ENCODE measurements at places on chromosomes 1 and 21.

DNA sequence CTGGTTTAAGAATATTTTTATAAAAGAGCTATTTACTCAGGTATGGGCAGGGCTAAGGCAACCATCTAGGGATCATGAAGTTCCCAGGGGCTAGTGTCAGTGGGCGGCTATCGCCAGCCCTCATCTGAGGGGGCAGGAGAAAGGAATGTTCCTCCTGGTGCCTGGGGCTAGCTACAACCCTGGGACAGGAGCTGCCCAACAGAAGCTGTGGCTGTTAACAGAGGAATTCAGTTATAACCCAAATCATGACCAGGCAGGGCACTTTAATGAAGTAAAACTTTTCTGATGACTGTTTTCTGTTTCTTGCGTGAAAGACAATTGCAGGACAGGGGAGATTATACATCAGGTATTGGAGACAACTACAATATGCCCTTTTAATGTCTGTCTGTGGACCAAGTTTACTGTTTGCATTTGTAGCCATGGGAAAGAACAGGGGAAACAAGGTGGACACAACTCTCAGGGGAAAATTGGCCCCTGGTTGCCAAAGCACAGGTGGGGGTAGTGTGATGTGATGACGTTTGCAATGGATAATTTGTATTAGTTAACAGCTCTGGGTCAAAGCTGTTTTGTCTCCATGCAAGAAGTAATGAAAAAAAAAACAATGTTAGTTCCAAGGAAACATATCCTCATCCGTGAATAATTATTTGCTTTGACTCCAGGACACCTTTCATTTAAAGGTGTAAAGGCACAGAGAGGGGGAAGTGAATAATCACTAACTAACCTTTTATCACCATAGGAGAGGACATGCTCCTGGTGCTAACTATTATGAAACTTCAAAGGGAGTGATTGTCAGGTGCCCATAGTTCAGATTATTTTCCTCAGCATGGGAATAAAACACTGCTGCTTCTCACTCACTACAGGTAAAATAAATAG lies 105.2 kb downstream of the TSEN15 start:
- DNase-seq: no peak

GRCh38 chr1:175717610-175718540 lies 25.5 kb downstream of the TNR start:
- DNase-seq: no peak

GRCh38 chr1:47436979-47437446 lies 831 bp upstream of the FOXD2 start:
- DNase-seq: no peak

- DNase-seq: no peak
These were observed 1.9 kb downstream of the PABPC4 start for GRCh38 chr1:39574646-39575045.

GRCh38 chr1:44316231-44316759 lies 38.8 kb downstream of the ERI3 start:
- DNase-seq: no peak

DNA sequence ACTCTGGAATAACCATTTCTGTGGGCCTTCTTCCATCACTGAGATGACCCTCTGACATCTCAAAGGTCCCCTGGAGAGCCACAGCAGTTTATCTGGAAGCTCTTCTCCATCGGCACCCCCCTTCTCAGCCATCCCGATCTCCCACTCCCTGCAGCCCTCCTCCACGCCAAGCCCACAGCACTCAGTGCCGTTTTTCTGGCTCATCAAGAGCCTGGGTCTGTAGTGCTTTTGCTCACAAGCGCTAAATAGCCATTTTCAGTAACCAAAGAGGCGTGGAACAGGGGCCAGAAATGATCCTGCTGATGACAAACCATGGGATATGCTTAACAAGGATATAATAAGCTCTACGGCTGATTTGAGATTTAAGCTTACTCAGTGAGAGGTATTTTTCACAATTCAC lies 17.6 kb downstream of the SEC16B start:
- no peak for DNase-seq

DNA sequence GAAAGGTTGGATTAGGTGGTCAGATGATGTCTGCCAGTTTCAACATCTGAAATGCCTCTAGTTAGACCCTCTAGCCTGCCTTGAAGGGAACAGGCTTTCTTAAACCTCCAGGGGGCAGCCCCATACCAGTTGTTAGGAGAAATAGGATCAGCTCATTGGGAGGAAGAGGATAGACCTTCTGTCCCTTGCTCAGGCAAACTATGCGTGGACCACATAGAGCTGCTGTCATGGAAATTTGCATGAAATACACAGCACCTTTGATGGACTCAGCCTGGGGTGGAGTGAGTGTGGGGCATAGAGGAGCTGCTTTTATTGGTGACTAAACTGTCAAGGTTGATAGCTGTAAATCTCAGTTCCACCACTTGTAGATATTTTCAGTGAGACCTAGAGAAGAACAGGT lies 38.4 kb upstream of the SPAG17 start:
- no peak for DNase-seq

GRCh38 chr1:76723949-76724348 lies 143.3 kb upstream of the ST6GALNAC5 start:
- no peak for DNase-seq

- no peak for DNase-seq
These were observed 944.5 kb downstream of the KCNT2 start for GRCh38 chr1:195663549-195664280.

DNA sequence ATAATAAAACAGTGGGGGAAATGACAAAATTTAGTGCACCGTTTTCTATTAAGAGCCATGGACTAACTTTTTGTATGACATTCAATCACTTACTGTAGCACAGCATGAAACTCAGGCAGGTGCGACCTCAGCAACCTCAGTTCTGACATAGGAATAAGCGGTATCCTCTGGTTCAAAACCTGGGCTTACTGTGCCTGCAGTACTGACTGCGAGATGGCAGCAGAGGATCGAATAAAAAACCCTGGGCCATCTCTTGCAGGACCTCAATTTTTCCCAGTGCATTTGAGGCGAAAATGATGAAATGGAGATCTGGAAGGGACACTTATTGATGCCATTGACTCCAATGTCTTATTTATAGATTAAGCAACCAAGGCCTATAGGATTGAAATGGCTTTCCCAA lies 214.7 kb downstream of the ADGRL2 start:
- DNase-seq: no peak

- DNase-seq: no peak
These were observed 5.8 kb downstream of the OR14I1 start for GRCh38 chr1:248696774-248697173.

GRCh38 chr1:45348020-45348419 lies 7.8 kb upstream of the MUTYH start:
- DNase-seq: no peak

DNA sequence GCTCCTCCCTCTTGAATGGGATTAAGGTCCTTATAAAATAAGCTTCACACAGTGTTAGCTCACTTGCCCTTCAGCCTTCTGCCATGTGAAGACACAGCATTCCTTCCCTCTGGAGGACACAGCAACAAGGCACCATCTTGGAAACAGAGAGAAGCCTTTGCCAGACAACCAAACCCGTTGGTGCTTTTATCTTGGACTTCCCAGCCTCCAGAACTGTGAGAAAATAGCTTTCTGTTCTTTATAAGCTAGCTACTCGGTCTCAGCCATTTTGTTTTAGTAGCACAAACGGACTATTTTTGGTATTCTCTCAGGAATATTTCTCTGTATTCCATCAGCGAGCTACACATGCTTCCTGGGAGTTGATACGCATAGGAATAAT lies 58.6 kb upstream of the IRF2BP2 start:
- DNase-seq: no peak

DNA sequence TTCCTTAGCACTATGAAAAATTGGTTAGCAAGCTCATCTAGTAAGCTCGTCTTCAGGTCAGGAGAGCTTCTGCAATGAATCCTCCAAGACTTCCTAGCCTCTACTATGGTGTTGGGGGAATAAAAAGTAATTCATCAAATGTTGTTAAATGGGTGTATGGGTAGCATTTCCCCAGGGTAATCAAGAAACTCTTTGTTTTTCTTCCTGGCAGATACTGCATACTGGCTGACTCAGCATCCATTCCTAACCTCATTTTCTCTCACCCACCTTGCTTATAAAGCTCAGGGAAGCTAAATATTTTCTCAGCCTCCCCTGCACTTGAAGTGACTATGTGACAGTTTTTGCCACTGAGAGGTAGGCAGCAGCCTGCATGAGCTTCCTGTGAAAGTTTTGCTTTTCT lies 83.4 kb downstream of the MAB21L3 start:
- no peak for DNase-seq

- DNase-seq: no peak
These were observed 35.8 kb upstream of the TRIM67 start for GRCh38 chr1:231125972-231126580.

GRCh38 chr1:234479310-234479559 lies 256 bp upstream of the TARBP1 start:
- DNase-seq: no peak

DNA sequence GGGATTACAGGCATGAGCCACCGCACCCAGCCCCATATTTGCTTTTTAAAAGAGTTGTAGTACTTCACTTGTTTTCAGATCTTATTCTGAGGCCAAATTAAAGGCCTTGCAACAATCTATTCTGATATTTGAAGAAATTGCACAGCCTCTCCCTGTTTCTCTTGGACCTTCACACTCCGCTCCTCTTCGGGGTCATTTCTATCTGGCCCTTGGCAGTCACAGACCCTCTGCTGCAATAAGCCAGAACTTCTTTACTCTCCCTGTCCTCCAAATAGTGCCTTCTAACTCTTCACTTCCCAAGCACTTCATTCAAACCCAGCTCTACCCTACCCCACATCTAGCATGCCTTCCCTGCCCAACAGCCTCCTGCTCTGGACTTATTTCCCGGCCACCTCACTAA lies 110.7 kb downstream of the LAMC2 start:
- no peak for DNase-seq

GRCh38 chr1:201364808-201365105 lies 12.7 kb downstream of the TNNT2 start:
- no peak for DNase-seq

DNA sequence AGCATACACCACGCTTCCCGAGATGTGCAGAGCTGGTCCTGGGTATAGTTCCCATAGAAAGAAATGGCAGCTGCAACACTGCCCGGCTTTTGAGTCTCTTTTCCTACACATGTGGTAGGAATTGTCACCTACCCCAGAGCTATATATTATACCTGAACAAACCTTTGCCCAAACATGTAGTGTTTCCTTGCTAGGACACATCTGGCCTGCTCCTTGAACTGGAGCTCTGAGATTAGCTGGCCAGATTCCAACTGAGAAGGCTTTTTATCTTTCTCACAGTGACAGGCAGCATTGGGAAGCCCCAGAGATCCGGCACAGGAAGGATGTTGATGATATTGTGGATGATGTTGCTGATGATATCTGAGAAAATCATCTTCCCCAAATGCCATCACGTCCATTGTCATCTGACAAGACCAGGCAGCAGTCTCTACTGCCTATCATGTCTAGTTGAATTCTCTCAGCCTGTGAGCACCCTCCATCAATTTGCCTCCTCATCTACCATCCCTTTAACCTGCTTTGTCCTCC lies 115.0 kb upstream of the SMYD2 start:
- DNase-seq: no peak

DNA sequence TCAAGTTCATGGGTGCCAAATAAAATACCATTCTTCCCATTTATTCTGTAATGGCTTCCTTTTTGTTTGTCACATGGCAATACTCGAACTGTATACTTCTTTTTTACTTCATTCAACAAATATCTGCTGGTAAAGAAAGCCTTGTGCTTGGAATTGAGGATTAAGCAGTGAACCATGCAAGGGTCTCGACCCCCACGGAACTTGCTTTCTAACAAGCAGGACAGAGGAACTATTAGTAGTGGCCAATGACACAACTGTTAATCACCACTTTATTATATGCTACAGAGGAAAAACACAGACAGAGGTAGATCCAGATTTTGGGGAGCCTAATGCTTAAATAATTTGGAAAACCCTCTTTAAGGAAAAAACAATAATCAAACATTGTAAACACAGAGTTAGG lies 542.2 kb downstream of the DPYD start:
- DNase-seq: no peak

GRCh38 chr1:219088778-219089557 lies 84.7 kb upstream of the LYPLAL1 start:
- no peak for DNase-seq

GRCh38 chr1:228802386-228803220 lies 67.3 kb downstream of the RHOU start:
- DNase-seq: no peak

DNA sequence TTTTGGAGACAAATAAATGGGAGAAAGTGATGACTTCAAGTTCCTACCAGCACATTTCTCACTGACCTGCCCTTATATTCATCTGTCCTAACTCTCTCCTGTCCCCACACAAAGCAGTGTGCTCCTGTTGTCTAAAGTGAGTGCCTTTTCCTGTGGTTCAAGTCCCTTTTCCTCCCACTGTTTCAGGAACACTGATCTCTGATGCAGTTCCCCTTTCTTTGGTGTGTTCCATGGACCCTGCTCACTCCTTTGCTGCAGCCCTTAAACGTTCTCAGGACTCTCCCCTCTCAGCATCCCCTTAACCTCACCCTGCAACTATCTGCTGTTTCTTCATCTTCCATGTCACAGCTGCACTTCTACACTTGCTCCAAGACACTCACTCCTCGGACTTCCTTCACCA lies 195.8 kb upstream of the ETV3 start:
- no peak for DNase-seq

GRCh38 chr1:220339581-220339980 lies 67.3 kb upstream of the RAB3GAP2 start:
- DNase-seq: no peak

DNA sequence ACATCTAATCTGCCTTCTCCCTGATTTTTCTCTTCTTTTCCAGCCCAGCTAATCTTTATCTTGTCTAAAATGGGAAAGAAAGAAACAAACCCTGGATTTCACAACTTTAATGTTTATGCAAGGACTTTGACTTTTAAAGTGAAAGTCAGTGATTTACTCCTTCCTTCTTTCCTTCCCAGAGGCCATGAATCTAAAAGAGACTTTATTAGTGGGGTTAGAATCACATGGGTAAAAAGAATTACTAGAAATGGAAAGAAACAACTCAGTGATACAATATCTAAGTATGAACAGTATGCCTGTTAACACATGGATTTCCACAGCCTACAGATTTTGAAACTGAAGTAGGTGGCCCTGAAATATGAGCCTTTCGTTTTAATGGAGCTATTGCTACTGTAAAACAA lies 59.8 kb upstream of the KCNK2 start:
- DNase-seq: no peak

GRCh38 chr1:10594595-10595223 lies 120.0 kb downstream of the PEX14 start:
- no peak for DNase-seq

DNA sequence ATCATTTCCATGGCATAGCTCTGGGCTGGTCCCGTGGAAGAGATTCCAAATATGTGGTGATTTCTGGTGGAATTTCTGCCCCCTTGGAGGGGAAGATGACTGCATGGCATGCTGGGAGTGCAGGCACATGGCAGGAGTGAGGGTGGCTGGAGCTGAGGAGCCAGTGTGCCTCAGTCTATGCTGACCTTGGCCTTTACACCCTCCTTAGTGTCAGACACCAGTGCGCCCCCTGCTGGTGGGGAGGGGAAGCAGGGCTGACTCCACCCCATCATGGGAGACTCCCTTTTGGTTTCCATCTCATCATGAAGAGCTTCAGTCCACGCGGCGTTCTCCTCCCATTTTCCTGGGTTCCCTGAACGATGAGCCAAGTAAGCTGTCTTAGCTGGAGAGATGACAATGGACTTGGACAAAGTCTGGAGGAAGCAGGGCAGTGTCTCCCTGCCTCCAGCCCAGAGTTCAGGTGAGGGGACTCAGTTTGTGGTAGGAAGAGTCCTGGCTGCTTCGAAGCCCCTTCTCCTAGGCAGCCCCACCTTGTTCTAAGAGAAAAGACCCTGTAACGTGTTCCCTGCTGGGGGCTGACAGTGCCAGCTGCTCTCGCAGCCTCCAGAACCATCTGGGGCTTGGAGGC lies 10.3 kb downstream of the ALX3 start:
- DNase-seq: peak; percentile 51
